IPS DF 19.7 (cell line): ENCODE measurements at places on chromosomes 2 and 18.

- DNase-seq, result no peak
Observed at GRCh38 chr2:148238561-148238960, 217.7 kb downstream of the MBD5 start.

- DNase-seq, result no peak
Observed at GRCh38 chr2:187544371-187545080, 9.7 kb downstream of the TFPI start.

DNA sequence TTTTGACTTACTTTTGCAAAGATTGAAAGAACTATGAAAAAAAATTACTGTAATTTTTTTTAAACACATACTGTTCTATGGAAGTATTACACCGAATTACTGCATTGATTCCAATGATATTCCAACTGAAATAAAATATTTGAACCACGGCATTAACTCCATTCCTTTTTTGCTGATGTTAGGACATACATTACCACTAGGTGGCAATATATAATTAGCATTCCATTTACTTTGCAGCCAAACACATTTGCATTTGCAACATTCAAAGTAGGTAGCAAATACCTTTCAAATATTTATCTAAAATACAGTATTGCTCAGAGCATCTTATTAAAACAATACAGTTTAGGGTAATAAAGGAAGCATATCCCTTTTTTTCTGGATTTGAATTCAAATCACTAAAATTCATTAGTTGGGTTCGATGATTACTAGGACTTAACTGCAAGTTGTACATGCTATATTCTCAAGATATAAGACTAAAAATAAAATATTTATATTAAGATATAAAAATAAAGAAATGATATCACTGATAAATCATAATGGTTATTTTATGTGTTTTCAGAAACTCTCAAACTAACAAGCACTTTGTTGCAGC, 31.3 kb downstream of the LANCL1 start:
- no peak for DNase-seq

DNA sequence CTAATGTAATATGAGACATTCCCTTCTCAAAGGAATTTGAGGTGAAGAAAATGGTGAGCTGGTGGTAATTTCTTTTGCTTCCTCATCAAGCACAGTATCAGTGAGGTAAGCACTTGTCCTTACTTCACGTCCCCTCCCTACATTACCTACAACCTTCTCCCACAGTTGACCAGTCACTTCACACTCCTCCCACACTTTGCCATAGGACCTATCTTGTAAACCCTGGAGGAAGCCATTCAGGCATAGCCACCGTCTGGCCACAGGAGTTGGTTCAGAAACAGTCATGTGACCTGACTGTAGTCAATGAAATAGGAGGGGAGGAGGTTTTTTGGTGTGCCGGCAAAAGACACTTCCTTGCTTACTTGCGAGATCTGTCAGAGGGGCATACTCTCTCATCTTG, 12.1 kb downstream of the ACOXL start:
- DNase-seq, result no peak

DNA sequence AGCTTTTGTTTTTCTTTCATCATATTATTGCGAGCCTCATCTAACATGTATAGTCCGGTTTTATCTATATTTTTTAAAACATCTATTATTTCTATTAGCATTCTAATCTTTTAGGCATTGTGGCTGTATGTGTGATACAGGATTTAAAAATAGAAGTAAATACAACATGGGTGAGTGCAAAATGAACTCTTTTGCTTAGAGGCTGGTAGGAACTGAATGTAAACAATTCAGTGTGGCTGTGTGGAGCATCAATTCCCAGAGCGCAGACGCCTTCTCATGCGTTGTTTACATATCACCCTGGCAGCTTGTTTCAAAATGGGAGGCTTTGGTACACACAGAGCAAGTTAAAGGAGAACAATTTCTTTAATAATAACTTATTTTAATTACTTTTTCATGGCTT, 836 bp downstream of the DTNA start:
- no peak for DNase-seq

DNA sequence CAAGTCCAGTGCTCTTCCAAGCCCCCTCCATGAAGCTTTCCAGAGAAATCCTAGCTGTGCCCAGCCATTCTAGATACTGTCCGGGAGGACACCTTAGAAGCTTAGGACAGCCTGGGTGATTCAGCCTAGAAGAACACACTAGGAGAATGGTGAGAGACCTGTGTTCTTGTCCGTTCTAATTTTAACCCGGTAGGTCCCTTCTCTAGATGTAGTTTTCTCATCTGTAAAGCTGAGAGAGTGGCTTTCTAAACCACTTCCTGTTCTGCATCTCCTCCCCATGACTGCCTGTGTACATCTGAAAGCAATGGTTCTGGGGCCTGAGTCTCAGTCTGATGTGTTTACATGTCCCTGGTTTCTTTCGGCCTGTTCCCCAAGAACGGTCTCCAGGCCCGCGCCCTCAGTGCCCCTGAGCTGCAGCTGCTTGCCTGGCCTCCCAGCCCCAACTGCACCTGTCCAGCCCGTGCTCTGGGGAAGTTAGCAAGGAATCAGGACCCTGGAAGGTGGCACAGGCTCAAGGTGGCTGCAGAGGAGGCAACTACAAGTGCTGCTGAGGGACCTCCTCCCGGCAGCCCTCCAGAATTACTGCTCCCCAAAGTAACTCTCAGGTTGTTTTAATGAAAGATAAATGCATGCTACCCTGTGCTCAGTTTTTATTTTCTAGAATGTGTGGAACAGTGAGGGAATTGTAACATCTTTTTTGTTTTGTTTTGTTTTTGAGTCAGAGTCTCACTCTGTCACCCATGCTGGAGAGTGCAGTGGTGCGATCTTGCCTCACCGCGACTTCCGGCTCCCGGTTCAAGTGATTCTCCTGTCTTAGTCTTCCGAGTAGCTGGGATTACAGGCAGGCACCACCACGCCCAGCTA, 105.9 kb downstream of the LBH start:
- no peak for DNase-seq

GRCh38 chr2:54572262-54572635, 116.1 kb downstream of the SPTBN1 start:
- no peak for DNase-seq

DNA sequence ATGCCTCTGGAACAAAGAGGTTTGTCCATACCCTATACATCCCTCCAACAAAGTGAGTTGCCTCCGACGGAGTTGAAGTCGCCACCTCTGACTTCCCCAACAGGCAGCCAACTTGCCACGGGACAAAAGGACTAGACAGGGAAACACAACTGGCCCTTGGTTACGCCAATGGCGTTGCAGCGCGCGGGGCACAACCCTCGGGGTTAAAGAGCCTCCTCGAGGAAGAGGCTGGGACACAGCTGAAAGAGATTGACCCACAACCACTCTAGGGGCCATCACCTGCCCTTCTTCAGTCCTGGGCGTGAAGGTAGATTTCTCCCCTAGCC, 545 bp downstream of the GTF3C2 start:
- DNase-seq, result no peak

GRCh38 chr18:79258447-79258846, 137.3 kb upstream of the NFATC1 start:
- no peak for DNase-seq

GRCh38 chr2:219252900-219253752, at the start of gene TUBA4B:
Gene TUBA4B, plus strand, starts transcription at chr2:219253243. Its CDS starts 165 bp downstream, at chr2:219253408.
- no peak for DNase-seq

DNA sequence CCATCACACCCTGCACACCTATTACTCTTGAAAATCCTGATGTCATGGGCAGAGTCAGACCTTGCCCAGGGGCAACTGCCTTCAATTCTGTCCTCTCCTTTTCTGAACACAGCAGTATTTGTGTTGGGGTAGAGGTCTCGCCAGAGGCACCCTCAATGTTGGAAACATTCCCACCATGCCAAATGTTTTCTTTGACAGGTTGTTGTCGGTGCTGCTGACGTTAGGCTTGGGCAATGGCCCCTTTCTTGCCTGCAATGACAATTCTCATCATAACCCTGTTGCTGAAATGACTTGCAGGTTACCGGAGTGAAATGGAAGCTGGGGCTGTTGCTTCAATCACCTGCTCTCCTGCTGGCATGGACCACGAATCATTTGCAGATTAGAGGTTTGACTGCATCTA, 17.9 kb downstream of the GKN1 start:
- DNase-seq, result no peak

- DNase-seq, result no peak
Observed at GRCh38 chr2:239827523-239827890, 197.6 kb downstream of the NDUFA10 start.

- DNase-seq, result no peak
Observed at GRCh38 chr2:31579996-31580320, 780 bp downstream of the SRD5A2 start.

DNA sequence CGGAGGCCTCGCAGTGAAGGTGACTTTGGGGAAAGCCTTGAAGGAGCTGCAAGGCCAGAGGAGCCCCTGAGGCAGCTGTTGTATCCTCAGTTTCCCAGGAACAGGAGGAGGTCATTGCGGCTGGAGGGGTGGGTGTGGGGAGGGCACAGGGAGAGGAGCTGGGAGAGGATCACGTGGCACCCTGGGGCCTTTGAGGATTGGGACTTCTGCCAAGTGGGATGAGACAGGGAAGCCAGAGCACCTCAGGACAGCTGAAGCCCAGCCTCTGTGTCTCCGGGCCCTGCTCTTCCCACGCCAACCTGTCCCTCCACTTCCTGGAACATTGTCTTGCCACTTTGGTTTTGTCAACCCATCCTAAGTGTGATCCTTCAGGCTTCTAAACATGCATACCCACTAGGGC, 19.4 kb upstream of the RRM2 start:
- DNase-seq, result no peak

DNA sequence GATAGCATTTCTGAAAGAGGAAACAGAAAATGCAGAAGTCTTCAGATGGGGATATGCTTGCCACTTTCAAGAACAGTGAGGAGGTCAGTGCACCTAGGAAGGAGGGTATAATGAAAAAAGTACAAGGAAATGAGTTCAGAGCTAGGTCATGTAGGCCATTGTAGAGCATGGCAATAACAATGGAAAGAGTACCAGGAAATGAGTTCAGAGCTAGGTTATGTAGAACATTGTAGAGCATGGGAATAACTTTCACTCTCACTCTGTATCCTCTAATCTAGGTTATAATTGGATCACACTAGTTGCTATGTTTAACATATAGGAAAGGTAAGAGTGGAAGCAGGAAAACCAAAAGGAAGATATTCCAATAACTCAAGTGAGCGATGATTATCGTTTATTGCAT, 12.3 kb downstream of the SCG2 start:
- no peak for DNase-seq

DNA sequence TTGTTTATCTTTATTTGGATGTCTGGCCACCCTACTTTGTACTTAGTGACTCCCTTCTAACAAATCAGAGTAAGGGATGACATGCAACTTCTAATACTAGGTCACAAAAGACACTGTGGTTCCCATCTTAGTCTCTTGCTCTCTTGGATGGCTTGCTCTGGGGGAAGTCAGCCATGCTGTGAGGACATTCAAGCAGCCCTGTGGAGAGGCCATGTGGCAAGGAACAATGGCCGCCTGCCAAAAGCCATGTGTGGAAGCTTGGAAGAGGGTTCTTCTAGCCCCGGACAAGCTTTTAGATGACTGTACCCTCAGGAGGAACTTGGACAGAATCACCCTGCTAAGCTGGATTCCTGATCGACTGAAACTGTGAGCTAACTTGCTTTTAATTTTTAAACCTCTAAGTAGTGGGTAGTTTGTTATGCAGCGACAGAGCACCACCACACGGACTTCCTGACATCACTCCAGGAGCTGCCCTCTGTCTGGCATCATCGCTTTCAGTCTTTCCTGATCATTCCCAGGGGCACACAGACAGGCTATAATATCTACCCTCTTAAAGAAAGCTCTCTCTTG, 116.8 kb upstream of the ODC1 start:
- no peak for DNase-seq

DNA sequence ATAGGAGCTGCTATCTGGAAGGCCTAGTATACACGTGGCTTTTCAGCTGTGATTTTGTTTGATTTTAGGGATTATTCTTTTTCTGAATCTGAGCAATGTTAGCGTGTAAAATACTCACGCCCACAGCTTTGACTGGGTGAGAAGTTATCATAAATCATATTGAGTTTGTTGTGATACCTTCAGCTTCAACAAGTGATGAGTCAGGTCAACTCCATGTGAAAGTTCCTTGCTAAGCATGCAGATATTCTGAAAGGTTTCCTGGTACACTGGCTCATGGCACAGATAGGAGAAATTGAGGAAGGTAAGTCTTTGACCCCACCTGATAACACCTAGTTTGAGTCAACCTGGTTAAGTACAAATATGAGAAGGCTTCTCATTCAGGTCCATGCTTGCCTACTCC, at the start of gene GKN1:
TSS of gene GKN1 (plus strand) at position 386 of the 400 bp plus-strand sequence. CDS start 42 bp downstream, outside the sequence.
- no peak for DNase-seq

- DNase-seq, result no peak
Observed at GRCh38 chr2:166382448-166382847, 6.7 kb upstream of the SCN9A start.

DNA sequence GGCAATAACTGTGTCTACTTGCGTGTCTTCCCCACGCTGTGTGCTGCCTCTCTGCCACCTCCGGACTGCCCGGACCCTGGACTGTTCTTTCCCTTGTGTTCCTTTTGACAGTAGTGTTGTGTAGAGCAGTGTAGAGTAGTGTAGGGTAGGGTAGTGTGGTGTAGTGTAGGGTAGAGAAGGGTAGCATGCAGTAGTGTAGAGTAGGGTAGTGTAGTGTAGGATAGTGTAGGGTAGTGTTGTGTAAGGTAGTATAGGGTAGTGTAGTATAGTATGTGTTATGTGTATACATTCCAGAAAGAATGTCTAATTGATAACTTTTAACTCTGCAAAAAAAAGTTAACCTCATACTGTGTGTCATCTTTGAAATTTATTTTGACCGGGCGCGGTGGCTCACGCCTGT, 49.7 kb upstream of the ZNF236 start:
- no peak for DNase-seq
